NCI-H446 (cell line): ENCODE measurements at places on chromosomes 6 and 20.

- no peak for DNase-seq
Observed at GRCh38 chr6:35082733-35083403, 58.3 kb downstream of the TCP11 start.

DNA sequence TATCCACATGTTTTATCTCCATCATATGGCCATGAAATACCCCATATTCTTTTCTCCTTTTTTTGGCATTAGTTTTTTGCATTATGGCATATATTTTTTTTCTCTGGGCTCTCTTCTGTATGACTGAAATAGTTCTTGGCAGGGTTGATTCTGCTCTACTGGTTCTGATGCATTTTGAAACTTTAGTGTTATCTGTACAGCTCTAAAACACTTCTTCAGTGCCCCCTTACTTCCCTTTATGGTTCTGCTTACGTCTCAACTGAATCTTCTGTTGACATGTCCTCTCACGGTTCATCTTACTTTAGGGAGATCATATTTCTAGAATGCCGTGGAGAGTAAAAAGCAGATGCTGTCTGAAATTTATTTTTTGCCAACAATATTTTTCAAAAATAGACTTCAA, 23.2 kb upstream of the TXNDC5 start:
- DNase-seq: no peak

DNA sequence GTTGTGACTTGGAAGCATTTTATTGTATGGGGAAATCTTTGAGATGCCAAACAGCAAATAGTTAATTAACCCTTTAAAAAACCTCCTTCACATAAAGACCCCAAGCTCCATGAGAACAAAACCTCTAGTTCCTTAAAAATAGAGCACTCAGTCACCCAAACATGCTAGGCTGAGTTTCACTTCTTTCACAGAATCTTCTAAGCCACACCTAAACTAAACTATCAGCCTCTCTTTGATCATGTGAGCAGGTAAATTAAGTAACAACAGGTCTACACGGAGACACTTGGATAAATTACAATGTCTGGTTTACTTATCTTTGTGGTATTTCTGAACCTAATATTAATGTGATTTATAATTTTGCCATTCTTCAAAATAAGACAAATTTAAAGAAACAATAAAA, 205.2 kb upstream of the MARCKS start:
- no peak for DNase-seq

DNA sequence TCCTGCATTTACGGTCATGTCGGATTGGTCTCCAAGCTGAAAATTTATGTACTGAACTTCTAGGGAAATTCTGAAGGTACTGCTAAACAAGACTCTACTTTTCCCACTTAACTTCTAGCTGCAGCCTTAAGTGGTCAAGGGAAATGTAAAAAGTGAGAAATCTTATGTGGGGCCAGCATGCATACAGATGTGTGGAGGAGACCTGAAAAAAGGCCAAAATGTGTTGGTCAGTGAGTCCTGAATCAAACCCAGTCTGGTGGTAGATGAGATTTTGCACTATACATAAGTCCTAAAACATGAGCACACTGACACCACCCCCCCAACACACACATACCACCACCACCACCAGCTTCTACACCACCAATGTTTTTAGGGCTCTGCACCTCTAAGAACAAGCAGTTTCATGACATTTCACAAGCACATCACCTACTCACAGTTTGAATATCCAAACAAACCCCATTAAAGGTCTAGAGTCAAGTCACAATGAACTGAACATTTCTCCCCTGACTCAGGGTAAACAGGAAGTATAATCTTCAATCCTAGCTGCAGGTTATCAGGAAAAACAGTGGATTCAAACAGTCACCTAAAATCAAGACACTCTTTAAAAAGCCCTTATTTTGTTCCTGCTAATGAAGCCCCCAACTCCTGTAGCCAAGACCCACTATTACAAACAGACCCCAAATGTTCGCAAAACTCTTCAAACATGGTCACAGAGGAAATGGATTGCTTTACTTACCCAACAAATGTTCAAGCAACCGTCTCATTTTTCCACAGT, 1.6 kb downstream of the ZMYND8 start:
- DNase-seq: no peak

DNA sequence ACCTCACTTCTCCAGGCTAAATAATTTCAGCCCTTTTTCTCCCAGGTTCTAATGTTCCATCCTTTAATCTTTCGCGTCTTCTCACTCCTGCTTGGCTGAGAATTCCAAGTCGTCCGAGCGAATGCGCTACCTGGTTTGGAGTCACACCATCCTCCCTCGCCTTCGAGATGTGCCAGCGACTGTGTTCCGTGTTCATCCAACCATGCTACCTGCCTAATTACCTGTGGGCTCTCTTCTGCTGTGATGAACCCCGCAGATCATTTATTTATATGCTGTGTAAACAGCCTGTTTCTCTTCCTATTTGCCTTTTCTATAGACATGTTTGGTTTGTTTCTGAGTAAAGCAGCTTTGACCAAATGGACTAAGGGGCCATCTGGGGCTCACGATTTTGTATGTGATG, 83.5 kb upstream of the TMEM181 start:
- no peak for DNase-seq

GRCh38 chr6:45606831-45607400, 229.2 kb upstream of the SUPT3H start:
- DNase-seq: no peak

- no peak for DNase-seq
Observed at GRCh38 chr20:61304750-61305149, 52.7 kb downstream of the CDH4 start.

DNA sequence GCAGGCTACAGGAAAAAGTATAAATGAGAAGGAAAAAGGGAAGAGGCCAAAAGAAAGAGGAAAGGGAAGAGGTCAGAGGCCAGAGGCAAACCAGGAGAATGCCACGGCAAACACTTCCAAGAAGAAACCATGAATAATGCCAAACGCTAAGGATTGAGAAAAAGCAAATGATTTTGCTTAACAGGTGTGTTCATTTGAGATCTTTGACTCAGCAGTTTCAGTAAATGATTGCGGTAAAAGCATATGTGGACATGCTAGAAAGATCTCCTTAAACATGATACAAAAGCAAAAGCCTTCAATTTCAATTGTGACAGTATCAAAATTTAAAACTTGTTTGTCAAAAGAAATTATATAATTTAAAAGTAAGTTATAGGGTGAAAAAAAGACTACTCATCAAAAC, 70.6 kb downstream of the UBE3D start:
- DNase-seq: no peak

DNA sequence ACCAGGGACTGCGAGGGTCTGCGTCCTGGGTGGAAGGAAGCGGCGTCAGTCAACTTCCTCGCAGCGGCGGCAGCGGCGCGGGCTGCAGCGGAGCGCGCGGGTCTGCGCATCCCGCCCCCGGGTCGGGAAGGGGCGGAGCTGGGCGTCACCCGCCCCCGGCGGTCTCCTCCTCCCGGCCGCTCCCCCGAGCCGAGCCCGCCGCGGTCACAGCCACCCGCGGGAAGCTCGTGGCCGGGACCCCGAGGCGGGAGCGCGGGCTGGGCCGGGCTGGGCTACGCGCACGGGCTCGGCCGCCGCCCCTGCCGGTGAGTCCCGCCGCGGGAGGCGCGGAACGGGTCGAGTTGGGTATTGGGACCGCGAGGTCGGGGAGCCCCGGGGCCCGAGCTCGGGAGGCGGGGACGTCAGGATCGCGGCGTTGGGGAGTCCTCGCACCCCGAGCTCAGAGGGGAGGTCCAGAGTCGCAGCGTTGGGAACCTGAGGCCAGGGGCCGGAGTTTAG, at the start of gene PAQR8:
TSS of gene PAQR8 (plus strand) at position 207 of the 498 bp plus-strand sequence. CDS start 41,063 bp downstream, outside the sequence.
- DNase-seq: no peak

- DNase-seq: no peak
Observed at GRCh38 chr20:20768202-20768815, 55.9 kb upstream of the RALGAPA2 start.

DNA sequence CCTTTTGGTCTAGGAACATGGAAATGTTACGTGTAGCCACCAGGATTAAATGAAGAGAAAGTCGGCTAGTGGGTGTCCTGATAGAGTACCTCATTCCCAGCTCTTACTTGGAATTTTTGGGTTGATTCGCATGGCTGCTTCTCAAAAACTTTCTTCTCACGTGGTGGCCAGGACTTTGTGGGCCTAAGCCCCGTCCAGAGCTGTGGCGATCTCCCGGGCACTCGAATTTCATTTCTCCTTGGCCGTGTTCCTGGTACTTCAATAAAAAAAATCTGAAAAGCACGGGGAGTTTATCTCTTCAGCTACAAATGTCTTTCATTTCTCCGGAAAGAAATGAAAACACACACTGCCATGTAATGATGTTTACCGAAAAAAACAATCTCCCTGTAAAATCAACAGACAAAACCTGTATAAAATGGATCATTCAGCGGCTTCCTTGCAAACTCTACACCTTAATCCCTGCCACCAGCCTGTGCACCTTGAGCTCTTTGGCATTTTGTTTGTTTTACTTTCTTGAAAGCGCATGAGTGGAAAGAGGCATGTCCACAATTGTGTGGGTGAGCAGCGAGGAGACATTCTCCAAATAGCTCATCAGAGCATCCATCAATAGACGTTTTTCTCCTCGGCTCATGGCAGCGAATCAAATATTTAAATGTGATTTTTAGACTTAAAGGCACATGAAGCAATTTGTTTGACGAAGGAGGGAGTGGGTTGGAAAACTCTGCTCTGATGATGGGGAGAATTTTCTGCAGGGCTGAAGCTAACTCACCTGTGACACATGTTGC, 173.1 kb downstream of the TFAP2C start:
- no peak for DNase-seq

- DNase-seq: no peak
Observed at GRCh38 chr6:138145402-138145801, 16.3 kb upstream of the ARFGEF3 start.

- no peak for DNase-seq
Observed at GRCh38 chr20:60203451-60203850, 245.2 kb downstream of the CDH26 start.

DNA sequence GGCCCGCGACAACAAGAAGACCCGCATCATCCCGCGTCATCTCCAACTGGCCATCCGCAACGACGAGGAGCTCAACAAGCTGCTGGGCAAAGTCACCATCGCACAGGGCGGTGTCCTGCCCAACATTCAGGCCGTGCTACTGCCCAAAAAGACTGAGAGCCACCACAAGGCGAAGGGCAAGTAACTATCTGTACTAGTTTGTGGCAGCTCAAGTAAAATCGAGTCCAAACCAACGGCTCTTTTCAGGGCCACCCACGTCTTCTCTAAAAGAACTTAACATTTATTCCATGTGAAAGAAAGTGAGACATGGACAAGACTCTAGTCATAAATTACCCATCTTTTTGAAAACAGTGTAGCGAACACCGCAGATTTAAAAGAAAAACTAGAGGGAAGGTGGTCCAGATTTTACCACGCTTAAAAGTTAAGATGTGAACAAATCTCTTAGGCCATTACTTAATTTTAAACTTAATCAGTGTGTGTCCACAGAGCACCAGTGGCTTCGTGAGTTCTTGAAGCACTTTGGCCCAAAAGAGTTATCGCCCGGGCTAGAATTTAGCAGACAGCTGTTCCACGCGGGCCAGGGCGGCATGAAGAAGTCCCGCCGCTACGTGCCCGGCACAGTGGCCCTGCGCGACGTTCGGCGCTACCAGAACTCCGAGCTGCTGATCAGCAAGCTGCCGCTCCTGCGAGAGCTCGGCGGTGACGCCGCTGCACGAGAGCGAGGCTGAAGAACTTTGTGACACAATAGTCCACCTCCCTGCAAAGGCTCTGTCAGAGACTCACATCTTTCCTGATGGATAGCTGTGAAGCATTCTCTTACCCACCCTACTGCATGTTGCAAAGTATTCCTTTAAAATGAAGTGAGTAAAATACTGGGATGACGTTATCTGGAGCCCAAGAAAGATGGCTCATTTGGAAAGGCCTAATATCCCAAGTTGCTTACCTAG, 113.9 kb upstream of the PRSS16 start:
- DNase-seq: peak; percentile 74

DNA sequence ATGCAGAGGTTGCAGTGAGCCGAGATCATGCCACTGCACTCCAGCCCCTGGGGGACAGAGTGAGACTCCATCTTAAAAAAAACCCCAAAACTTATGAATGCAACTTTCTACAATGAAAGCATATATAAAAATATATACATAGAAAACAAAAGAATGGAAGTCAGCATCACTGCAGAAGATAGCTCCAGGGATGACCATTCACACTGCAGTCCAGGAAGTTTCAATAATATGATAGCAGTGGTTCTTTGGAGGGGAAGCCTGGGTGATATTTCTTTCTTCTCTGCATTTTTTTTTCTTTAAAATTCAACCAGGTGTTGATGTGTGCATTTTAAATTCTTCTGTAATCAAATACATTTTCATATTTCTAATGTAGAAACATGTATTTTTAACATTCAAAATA, 12.3 kb downstream of the HLA-G start:
- DNase-seq: no peak

- DNase-seq: peak; percentile 86
Observed at GRCh38 chr6:22043284-22043962, 253.4 kb downstream of the PRL start.

DNA sequence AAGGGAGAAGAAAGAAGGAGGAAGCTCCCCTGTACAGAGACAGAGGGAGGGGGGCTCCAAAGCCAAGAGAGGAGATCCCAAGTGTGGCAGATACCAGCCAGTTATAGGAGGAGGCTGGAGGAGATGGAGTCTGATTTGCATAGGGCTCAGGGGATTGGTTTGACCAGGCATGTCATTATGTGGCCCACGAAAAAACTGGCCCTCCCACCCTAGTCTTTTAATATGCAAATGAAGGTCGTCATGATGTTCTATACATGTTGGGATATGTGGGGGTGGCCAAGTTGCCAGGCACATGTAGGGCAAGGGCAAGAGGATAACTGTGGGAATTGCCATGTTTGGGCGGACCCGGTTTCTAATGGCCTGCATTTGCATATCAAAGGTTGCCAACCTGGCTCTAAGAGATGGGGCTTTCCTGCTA, 17.6 kb upstream of the ZFP64 start:
- no peak for DNase-seq

GRCh38 chr6:3190056-3190455, 32.7 kb upstream of the TUBB2A start:
- DNase-seq: no peak

- no peak for DNase-seq
Observed at GRCh38 chr6:134854366-134854765, 95.5 kb downstream of the ALDH8A1 start.
